ENCODE measurements at places on chromosomes 7 and 10.

DNA sequence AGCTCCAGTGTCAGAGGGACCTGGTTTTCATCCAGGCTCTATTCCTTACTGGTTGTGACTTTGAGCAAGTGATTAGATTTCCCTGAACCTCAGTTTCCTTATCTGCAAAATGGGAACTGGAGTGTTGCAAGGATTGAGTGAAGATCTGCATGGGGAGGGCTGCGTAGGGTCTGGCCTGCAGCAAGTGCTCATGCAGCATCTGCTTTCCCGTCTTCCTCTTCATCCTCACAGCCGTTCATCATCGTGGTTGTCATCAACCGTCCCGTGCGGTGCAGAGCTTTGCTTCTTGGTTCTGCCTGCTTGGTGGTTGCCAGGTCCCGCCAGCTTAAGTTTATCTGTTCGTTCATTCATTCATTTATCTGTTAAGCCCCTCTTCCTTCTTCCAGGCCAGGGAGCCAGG is 135.0 kb downstream of the GRK5 start:
- no peak for DNase-seq

- DNase-seq: peak; percentile 73
Observed at GRCh38 chr7:47991741-47992311, 12.4 kb upstream of the HUS1 start.

- DNase-seq: no peak
Observed at GRCh38 chr10:35895331-35895730, 253.2 kb upstream of the FZD8 start.

- peak; percentile 34 for DNase-seq
Observed at GRCh38 chr7:47792521-47793121, 155.6 kb downstream of the PKD1L1 start.

DNA sequence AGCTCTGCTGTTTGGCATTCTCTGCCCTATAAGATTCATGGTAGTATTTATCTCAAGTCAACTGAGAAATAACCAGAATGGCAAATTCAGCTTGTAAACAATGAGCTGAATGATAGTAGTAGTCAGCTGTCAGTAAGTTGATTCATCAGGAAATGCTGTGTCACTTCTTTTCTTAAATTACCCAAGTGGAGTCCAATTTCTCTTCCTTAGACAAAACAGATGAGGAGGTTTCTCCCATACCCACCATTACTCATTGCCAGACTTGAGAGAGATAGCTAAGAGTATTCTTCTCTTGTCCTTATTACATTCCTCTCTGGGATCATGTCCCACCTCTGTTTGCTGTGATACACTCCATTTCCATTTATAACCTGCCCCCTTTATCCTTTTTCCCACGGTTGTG is 159.8 kb upstream of the STEAP1 start:
- no peak for DNase-seq

- DNase-seq: no peak
Observed at GRCh38 chr7:71403202-71403946, 271.4 kb downstream of the GALNT17 start.

- no peak for DNase-seq
Observed at GRCh38 chr7:84970670-84971069, 216.2 kb downstream of the SEMA3D start.

DNA sequence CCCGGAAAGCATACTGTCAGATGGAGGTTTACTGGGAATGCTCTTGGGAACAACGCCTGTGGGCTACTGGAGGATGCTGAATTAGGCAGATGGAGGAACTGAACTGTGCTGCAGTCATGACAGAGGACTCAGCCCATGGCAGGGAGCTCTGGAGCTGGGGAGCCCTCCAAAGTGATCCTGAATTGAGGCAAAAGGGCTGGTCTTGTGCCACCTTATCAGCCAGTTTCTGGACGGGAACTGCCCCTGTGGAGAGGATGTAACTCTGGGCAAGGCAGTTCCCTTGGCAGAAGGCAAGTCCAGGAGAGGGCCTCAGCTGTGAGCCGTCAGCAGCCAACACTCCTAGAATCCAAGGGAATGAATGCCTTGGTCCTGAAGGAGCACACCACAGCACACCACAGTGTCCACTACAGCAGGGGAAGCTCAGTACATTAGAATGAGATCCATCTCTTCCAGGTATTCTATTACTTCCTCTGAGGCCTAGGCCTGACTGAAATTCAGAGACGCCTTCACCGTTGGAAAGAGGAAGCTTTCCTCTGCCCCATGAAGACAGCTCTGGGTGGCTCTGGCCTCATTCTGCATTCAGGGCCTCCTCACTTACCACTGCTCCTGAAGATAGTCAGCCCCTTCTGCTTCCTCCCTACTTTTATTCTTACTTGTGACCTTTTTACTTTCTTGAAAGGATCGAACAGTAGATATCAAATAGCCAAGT is 139.6 kb upstream of the GPR26 start:
- DNase-seq: no peak

DNA sequence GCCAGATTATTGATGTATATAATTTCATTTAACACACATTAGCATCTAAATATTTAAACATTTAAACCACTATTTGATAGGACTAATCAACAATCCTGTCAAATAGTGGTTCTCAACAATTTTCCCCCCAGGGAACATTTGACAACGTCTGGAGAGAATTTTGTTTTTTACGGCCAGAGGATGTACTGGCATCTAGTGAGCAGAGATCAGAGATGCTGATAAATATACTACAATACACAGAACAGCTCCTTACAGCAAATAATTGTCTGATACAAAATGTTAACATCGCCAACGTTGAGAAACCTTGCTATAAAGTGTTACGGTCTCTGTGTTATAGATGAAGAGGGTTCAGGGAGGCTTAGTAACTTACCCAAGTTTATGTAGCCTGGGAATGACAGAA is 25.0 kb upstream of the TMEM229A start:
- no peak for DNase-seq
